ENCODE measurements at places on chromosomes 11 and 22.

DNA sequence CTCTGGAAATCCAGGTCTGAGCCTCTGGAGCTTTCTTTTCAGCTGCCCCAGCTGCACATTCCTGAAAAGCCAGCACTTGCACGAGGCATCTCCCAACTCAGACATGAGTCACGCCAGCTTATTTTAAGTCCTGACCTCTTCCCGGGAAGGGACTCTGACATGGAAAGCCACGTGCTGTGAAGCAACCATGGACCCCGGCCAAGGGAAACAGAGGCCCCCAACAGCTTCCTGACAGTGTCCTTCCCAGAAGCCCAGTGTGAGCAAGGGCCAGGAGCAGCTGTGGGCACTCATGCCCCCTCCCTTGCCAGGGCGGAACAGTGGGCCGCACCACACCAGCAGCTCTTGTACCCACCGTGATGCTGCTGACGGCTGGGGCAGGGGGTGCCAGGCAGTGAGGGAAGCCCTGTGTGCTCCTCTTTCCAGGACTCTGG, 118.8 kb upstream of the CADM1 start:
- DNase-seq: no peak

- no peak for DNase-seq
Measured at GRCh38 chr11:6357222-6357621, 33.1 kb upstream of the SMPD1 start.

- no peak for DNase-seq
Measured at GRCh38 chr11:77425346-77425745, 48.5 kb downstream of the PAK1 start.

- no peak for DNase-seq
Measured at GRCh38 chr11:36596880-36597279, 1.2 kb downstream of the RAG2 start.

DNA sequence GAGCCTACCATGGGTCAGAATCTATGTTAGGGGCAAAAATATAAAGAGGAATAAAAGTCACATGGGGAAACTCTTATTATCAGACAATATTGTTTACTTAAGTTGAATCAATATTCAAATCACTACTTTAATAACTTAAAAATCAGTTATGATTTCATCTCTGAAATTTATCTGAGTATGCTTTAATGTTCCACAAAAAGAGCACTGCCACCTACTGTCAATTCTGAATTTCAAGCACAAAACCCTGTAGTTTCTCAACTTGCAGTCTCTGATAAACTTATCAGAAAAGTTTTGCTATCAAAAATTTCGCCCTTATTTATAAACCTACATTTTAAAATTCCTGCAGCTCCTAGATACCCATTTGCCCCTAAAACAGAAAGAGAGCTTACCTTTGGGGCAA, 47.3 kb downstream of the RDX start:
- no peak for DNase-seq

DNA sequence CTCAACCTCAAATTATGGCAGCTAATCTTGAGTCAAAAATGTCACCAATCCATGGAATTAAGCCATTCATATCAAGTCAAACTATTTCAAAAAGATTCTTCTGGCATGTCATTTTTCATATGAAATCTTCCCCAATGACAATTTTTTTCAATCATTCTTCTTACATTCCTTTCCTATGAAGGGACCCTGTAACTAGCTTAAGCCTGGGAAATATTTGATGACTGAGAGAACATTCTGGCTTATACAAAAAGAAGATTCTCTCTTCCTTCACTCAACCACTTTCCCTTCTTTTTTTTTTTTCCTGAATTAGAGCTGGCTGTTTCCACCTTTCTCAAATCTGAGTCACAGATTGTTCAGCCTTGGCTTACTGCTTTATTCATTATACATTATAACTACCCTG, 903.7 kb downstream of the FAM181B start:
- no peak for DNase-seq

DNA sequence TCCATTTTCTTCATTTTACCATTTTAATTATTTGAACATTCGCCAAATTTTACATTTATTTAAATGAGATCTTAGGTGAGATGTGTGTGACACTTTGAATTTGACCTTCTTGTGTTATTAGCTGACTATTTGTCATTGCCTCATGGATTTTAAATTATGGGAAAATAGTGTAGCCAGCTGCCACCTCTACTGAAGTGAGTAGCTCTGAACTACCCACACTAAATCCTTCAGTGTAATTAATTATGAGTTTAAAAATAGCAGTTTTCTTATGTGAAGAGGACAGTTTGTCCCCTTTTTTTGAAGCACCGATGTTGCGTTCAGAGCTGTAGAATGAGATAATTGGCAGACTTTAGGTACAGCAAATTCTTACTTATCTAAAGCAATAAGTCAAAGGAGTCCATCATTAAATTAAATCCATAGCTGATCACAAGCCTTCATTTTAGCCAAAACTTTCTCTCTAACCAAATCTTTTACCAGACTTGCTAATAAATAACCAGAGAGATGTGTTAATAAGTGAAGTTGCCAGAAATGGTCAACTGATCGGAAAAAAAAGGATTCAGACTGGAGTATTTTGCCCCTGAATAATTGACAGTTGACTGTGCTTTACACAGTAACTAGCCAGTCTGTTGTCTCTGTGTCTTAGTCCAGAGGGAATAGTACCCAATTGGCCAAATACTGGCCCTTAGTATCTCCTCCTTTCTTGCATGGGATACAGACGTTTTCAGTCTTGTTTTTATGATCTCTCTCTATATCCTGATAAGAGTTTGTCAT, 75.0 kb downstream of the ZC3H12C start:
- no peak for DNase-seq

DNA sequence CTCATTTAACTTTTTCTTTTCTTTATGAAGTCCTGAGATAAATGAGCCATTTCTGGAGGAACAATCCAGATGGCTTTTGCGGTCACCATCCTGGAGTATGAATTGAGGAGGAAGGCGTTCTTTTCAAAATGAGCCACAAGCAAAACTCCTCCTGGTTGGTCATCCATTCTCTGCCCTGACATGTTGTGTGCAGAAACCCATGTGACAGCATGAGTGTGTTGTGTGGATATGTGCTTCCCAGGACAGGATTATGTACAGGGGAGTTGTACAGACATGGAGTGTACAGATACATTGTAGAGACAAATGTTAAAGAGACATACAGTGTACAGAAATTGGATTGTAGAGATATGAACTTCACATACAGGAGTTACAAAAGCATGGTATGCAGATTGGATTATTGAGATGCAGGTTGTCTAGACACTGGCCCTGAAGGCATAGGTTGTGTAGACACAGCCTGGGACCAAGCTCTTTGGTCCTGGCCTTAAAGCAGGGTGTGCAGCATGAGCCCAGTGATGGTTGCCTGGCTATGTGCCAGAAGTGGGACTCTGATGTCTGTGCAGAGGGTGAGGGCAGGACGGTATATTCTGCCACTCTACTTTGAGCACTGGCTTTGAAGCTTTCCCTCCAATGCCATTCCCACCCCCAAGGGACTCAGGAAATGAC, 178.5 kb upstream of the ZBED5 start:
- DNase-seq: no peak

DNA sequence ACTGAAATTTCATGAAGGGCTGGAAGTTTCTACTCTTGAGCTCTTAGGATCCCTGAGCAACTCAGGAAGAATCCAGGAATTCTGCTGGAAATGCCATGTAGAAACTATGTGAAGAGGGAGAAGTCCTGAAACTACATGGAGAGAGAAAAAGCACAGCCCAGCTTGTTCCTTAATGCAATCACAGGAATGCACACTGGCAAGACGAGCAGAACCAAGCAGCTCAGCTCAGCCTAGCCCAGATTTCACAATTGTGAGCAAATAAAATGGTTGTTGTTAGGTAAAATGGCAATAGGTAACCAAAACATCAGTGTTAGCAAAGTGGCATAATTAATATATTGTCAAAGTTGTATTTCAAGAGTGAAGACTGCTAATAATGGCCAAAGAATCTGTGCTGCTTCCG, 28.1 kb downstream of the ZNF214 start:
- DNase-seq: no peak

DNA sequence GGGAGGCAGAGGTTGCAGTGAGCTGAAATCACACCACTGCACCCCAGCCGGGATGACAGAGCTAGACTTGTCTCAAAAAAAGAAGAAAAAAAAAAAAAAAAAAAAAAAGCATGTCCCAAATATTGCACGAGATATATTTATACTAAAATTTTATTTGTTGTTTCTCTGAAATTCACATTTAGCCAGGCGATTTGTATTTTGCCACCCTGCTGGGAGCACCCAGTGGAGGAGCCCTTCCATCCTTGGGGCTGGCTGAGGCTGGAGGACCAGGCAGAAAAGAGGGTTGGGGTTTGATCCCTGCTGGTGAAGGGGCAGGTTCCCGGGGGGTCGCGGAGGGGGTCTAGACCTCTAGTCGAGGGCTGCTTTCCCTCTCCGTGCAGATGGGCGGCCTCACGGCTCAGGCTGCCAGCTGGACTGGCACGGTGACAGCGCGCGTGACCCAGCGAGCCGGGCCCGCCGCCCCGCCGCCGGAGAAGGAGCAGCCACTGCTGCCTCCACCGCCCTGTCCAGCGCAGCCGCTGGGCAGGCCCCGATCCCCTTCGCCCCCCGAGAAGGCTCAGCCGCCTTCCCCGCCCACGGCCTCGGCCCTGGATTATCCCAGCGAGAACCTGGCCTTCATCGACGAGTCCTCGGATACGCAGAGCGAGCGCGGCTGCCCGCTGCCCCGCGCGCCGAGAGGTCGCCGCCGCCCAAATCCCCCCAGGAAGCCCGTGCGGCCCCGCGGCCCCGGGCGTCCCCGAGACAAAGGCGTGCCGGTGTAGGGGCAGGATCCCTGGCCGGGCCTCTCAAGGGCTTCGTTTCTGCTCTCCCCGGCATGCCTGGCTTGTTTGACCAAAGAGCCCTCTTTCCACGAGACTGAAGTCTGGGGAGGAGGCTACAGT, 952 bp upstream of the CATSPERZ start:
- no peak for DNase-seq

DNA sequence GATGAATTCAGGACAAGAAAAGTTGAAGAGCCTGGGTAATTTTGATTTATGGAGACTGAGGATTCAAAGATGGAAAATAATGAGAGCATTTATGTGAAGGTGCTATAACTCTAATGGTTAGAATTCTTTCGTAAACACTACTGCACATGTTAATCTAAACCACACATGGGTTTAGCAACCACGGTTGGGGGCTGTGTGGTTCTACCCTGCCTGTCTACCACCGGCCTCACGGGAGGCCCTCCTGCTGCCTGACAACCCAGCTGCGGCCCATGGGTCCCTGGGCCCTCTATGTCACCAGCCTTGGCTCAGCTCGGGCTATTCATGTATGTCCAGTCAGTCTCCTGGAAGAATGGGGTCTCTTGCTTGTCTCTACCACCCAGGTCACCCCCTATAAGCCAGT, 68.5 kb upstream of the ARFGAP3 start:
- DNase-seq: no peak

GRCh38 chr11:69915501-69916250, 96.5 kb upstream of the FGF3 start:
- DNase-seq: no peak

- DNase-seq: no peak
Measured at GRCh38 chr11:60469723-60470122, 14.1 kb downstream of the MS4A1 start.

DNA sequence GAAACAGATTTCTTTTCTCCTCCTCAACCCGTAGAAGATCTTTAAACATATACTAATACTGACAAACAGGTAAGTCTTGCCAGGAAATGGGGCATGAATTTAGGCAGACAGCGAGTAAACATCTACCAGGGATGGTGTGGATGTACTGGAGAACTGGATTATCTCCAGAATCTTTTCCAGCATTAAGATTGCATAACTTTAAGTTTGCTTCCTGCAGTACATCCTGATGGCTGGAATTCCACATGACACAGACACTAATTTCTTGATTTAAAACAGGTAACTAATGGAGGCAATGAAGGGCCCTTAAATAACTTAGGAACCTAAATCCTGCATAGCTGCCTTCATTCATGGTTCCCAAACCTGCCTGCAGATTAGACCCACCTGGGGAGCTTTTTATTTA, 40.7 kb downstream of the JHY start:
- no peak for DNase-seq

DNA sequence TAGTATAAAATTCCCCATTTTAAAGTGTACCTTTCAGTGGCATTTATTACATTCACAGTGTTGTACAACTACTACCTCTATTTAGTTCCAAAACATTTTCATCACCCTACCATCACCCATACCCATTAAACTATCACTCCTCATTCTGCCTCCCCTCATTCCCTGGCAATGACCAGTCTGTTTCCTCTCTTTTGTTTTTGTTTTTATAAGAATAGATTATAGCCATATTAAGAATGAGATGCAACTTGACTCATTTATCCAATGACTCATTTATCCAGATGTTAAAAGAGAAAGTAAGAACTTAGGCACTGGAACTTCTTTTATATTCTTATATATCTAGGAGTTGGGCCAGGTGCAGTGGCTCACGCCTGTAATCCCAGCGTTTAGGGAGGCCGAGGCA, 156.3 kb downstream of the FAT3 start:
- no peak for DNase-seq

- no peak for DNase-seq
Measured at GRCh38 chr22:40746428-40747220, 67.3 kb downstream of the MCHR1 start.

GRCh38 chr11:124199702-124200101, 16.6 kb downstream of the OR10D3 start:
- DNase-seq: no peak

DNA sequence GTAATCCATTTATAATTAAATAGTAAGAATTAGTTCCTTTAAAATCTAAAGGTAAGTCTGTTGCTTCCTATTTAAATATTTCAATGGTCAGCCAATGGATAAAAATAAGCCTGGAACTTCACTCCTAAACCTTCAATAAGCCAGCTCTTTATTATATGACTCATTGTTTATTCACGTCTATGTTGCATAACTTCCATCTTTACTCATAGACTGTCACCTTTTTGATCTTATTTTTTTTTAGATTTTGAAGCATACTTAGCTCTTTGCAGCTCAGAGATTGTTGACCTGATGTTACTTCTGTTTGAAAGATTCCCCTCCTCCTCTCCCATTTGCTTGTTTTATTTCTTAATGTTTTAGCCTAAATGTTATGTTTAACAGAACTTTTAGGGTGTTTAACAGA, 1571.2 kb upstream of the RAG2 start:
- DNase-seq: no peak

GRCh38 chr11:5362017-5362625, 10.8 kb downstream of the OR51B6 start:
- no peak for DNase-seq

DNA sequence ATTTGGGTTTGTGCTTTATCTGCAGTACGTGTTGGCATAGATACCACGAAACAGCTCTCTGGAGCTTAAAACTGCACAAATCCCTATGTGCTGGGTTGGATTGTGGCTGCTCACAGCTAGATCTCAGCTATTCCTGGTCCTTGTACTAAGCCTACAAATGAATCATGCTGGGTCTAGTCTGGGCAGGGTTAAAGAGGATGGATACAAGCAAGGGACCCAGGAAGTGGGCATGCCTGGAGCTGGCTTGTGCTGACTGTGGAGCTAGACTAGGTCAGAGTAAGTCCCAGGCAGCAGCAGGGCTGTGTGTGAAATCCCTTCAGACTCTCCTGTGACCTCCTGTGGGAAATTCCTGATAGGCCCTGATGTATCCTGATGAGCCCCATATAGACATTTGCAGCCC, 3.9 kb upstream of the E2F8 start:
- DNase-seq: no peak
